ENCODE measurements at places on chromosomes 6 and 20.

DNA sequence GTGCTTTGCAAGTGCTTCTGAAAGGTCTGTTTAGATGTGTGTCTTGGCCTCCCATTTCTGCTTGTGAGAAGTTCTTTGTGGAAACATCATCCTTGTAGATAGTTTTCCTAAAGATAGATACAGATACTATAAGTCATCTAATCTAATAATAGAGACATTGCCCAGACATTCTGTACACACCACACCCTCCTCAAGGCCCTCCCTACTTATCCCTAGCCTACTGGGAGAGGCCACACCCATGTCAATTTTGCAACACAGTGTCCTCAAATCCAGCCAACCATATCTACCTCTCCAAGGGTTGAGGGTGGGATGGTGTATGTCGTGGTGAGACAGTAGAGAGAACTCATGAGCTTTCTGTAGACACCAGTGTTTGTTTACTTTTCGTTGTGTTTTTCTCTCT, 6.2 kb downstream of the KDM1B start:
- no peak for DNase-seq

DNA sequence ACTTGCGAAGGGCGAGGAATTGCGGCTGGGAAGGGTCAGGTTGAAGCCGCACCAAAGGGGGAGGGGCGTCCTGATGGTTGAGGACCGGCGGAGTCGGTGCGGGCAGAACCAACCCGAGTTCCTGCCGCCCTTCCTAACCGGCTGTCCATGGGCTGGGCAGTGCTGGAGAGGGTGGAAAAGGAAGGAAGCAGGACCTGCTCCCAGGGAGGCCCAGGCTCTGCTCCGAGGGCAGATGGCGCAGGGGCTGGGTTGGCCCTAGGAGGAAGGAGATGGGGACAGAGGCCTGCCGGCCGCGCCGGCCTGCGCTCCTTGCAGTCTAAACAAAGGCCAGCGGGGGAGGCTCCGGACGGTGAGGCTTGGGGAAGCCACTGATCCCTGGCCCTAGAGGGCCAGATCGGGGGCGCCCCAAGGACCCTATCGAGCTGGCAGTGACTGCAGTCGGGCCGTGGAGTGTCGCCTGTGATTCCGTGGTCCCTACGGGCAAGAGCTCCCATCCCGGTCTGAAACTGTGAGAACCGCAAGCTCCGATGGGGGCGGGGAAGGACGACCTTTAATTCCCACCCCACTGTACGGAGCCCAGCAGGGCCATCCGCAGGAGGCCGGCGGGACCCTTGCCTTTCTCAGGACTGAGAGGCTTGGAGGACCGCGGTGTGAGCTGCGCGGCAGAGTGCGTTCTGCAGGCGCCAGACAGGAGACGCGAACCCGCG, 39.4 kb downstream of the YTHDF1 start:
- no peak for DNase-seq

GRCh38 chr6:24537771-24538385, 43.1 kb downstream of the ALDH5A1 start:
- DNase-seq = no peak

DNA sequence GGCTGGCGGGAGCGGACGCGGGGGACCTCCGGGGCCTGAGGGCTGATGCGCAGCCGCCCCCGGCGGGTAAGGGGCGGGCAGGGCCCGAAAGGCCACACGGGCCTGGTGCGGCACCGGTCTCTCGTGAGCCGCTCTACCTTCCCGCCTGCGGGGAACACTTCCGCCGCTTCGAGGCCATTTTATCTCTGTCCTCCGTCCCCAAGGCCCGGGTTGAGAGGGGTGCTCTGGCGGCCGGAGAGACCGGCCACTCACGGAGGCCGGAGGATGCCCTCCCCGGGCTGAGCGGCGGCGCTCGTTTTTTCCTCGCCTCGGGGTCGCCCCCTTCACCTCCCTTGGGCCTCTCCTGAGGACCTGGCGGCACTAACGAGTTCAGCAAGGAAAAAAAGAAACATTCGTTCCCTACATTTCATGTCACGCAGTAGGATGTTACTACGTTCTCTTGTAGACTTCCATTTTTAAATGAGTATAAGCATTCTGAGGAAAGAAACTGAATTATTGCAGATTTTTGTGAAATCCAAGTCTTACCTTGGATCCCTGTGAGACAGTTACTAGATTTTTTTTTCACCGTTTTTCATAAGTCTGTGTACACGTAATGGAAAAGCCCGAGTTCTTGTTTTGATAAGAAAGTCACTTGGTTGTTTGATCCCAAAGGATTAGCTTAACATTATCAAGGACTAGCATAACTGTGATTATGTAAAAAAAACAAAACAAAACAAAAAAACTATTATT, 575 bp downstream of the WTAP start:
- DNase-seq = no peak

GRCh38 chr6:84910906-84911607, 146.7 kb upstream of the TBX18 start:
- no peak for DNase-seq

DNA sequence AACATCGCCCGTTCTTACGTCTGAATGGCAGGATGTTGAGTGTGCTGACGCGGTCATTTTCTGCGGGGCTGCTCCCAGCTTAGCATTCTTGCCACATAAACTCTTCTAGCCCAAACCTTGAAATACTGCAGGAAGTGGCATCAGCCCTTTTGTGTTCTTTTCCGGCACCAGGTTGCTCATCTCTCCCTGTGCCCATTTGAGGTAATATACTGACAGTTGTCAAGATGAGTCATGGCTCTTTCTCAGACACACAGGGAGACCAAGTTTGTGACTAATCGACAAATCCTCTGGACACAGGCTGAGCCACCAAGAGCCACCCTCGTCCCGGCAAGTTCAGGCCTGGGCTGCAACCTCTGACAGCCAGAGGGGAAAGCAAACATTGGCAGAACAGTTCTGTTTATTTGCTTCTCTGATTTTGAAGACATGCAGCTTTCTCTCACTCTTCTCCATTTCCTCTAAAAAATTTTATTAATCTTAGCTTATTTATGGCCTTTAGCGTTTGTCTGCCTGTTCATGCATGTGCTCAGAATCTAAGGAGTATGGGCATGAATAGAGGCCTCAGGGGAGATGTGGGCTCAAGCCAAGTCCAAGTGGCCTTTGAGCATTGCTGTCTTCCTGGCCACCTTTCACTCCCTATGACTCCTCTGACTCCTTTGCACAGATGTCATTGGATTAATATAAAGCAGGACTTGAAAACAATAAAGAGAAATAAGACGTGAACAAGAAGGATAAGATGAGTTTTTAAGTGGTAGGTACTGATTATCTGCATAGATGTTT, 328.2 kb upstream of the JAG1 start:
- no peak for DNase-seq

DNA sequence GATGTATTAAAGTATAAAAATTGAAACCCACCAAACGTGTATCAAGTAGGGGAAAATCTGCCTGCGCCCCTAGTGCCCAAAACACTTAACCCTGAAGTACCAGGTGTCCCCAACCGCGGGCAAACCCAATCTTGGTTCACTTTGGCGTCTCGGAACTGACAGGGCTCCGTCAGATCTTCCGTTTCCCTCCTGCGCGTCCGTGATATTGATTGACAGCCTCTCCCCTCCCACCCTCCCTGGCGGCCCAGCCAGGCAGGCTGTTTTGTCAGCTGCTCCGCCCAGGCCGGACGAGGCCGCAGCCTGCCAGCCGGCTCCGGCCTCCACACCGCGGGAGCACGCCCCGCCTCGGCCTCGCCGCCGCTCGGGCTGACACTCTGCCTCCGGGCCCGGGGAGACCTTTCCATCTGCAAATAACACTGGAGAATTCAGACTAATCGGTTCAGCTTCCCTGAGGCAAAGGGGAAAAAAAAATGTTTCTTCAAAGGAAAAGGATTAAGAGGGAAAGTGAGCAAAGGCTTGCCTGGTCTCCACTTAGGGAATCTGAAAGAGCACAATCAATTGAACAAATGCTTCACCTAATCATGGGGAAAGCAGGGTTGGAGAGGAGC, 234.9 kb upstream of the MCHR2 start:
- peak; percentile 71 for DNase-seq

- DNase-seq = no peak
Observed at GRCh38 chr20:46356195-46357029, 48.1 kb upstream of the CDH22 start.

DNA sequence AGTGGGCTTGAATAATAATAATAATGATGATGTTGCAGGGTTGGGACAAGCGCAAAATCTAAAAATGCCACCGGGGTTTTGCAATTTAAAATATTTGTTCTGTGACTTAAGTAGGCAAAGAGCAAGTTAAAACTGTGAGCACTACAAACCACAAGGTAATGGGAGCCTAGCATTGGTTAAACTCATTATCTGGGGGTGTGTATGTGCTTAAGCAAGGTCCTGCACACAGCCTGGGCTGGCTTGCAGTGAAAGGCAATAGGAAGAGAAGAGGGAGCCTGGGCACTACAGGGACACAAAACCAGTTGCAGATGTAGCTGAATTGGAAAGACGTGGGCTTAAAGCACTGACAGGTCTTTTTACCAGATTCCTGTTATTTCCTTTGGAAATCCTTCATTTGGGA, 11.7 kb downstream of the SIM1 start:
- DNase-seq = no peak

DNA sequence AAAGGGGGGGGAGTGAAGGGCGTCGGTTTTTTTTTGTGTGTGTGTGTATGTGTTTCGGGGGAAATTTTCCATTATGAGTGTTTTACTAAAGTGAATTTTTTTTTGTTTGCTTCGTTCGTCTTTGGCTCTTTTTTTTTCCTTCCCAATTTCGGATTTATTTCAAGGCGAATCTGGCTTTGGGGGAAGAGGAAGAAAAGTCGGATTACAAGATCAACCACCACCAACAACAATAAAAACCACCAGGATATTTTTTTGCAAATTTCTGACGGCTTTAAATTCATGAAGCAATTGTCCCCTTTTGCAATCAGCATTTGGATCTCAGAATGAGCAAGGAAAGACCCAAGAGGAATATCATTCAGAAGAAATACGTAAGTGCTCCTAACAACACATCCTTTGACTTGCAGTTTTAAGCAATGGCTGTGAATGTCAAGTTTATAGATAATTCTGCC, 372 bp downstream of the JARID2 start:
- no peak for DNase-seq
